Muscle of arm (tissue), 14 donors: ENCODE measurements at places on chromosomes 5 and 9.
A peak's percentile ranks its signal among the peaks of the same experiment; 100 is the strongest.

DNA sequence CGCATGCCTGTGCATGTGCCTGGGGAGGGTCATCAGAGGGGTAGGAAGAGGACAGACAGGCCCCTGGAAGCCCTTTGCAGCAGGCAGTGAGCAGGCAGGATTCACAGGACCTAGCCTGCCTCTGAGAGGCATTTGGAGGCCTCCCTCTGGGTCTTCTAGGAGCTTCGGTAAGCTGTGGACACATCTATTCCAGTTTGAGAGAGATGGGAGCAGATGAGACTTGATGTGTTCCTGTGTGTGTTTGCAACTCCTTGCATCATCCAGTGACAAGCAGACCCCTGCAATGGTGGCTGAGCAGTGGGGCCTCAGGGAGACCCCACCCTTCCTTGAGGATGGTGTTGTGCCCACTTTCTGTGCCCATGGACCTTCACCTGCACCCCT lies 64.0 kb downstream of the GADD45G start:
- DNase-seq, result no peak

GRCh38 chr5:135437796-135438560 lies 9.2 kb downstream of the DCANP1 start:
- DNase-seq, result no peak

DNA sequence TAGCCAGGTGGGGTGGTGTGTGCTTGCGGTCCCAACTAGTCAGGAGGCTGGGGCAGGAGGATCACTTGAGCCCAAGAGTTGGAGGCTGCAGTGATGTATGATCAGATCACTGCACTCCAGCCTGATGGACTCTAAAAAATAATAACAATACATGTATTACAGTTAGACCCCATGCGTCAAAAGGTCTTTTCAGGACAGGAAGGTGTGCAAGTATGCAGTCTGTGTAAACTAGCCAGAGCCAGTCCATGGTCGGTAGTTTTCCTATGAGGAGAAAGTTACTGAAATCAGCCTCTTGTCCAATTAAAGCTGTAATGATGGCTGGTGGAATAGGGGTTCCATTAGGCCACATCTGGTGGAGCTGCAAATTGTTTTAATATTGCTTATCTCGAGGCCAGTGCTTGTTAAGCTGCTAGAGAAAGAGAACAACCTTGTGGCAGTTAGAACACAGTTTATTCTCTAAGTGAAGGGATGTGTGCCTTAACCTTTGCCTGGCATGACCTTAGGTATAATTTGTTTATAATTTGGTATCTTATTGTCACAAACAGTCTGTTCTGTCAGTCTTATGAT lies 1.5 kb upstream of the STOM start:
- DNase-seq, result no peak

DNA sequence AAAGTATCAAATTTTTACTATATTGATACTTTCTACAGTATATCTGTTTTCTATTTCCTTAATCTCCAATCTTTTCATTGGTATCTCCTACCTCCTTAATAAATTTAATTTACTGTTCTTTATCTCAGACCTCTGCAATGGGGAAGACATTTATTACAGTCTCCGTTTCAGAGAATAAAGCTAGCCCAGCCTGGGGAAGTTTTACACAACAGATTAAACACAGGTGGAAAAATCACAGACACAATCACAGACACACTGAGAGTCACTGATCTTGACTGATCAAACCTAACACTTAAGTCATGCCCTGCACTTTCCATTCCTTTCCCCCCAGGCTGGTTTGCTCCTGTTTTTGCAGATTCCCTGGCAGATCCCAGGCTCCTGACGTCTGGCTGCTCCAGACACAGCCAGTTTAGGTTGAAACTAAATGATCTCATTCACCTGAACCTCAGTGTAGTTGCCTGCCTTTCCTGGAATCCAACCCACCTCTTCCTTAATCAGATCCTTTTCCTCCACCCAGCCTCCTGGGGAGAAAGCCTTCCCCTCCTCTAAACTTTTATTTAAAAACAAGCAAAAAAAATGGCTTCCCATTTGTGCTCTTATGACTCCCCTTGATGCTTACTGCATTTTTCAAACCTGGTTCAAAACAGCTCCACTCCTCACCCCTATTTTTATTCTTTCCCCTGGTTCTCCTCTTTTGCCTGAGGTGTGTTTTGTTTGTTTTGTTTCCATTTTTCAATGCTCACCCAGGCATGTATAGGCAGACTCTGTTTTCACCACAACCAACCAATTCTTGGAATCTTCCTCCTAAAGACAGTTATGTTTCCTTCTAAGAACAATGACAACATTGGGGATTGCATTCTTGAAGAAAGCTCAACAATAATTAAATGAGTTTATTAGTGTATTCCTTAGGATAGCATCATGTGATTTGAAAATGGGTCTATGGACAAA lies 29.5 kb upstream of the OSMR start:
- no peak for DNase-seq

DNA sequence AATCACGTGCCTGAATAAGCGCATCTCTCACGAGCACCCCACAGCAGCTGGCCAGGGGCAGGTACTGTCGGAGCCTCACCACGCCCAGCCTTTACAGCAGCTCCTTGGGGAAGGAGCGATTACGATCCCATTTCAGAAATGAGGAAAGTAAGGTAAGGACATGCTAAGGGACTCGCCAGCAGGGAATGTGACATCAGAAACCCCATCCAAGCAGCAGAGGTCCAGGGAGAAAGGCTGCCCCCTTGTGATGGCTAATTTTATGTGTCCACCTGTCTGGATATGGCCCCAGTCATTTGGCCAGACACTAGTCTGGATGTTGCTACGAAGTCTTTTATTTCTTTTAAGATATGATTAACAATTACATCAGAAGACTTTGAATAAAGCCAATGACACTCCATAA lies 77.3 kb downstream of the UBE2QL1 start:
- DNase-seq, result no peak

DNA sequence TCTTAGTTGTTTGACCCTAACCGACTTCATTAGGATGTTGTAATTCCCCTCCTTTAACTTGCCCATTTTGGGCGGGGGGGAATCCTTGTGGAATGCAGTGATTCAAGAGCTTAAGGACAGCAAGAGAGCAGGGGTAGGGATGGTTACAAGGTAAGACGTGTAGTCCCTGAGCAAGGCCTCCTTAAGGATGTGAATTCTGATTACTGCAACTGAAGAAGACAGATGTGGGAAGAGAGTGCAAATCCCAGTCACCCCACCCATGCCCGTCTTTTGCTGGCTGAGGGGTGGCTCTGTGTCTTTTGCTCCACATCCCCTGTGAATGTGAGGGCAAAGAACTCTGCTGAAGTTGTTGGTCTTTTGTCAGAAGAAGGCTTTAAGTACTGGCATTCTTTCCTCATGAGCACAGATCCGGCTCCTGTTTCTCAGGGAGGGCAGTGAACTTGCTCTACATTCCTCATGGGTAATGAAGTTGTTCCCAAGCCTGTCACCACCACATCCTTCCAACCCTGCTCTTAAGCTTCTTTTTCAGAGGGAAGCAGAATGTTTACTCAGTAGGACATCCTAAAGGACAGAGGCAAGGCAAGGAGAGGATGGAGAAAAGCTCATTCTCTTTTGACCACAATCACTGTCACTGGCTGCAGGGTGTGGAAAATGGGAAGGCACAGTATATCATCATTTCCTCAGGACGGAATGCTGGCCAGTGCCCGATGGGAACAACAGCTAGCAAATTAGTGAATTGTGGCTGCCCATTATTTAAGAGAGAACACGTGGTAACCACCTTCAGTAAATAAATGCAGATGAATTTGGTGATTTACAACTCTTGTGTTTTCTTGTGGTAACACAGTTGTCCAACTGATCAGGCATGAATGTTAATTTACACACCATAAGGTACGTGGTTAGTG lies 61.5 kb downstream of the RAI14 start:
- DNase-seq, result no peak

DNA sequence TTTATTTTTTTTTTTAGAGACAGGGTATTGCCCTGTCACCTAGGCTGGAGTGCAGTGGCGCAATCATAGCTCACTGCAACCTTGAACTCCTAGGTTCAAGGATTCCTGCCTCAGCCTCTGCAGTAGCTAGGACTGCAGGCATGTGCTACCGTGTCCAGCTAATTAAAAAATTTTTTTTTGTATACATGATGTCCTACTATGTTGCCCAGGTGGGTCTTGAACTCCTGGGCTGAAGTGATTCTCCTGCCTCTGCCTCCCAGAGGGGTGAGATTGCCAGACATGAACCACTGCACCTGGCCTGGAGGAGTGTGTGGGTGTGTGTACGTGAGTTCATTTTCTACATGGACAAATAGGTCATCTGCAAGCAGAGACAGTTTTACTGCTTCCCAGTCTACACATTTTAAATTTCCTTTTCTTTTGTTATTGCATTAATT lies 33.8 kb downstream of the JMY start:
- no peak for DNase-seq

- DNase-seq, result no peak
These were observed 516.6 kb downstream of the RAB3C start for GRCh38 chr5:59099270-59099994.

DNA sequence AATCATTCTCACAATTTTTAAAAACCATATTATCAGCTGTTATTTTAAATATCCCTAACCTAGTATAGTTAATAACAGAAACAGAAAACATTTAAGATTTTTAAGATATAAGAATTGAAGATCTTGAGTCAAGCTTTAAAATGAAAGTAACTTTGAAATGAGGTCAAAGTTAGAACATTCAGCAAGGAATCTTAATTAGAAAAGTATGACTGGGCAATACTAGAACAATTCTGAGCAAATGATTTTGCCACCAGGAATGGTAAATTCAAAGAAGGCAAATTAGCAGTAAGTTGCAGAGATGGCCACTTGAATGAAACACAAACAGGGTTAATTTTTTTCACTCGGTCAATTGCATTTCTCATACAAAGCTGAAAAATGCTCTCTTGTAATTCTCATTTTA lies 117.9 kb downstream of the NXNL2 start:
- DNase-seq, result no peak

DNA sequence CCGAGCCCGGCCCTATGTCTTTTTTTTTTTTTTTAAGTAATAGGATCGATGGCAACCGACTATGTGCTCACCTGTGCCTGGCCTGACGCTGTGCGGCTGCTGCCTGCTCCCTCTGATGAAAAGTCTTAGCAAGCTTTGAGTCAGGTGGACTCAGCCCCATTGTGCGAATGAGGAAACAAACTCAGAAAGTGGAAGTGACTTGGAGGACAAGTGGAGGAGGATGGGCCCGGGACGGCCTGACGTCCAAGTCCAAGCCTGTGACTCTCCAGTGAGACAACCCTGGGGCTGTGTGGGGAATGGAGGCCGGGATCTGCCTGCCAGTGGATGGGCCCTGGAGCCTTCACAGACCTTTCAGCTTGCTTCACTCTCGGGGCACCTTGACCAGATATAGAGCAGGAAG lies 57.9 kb downstream of the EXD3 start:
- DNase-seq, result no peak

DNA sequence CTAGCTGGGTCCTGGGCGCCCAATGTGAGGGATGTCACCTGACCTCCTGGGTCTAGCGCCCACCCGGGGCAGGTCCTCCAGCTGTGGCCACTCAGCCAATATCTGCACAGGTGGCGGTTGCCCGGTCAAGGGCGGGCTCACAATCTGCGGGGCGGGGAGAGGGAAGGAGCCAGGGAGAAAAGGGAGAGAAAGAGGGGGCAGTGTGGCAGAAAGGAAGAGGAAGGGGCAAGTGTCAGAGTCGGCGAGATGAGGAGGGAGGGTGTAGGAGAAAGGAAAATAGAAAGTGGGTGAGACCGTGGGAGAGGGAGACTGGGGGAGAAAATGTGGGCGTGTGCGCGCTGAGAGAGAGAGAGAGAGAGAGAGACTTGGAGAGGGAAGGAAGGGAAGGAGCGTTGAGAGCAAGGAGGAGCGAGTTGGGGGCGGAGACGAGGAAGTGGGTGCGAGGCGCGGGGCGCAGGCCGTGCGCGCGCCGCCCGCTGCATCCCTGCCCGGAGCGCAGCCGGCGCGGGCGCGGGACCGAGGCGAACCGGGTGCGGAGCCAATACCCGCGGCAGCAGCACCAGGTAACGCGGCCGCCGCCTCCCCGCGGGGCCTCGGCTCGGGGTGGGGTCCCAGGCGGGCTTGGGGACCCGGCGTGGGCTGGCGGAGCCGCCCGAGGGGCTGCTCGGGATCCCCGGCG lies at the start of gene HRH2:
Gene HRH2 (plus strand): TSS at position 479 of the 679 bp plus-strand sequence. CDS start 25,163 bp downstream, outside the sequence.
- DNase-seq, result peak; percentile 27

DNA sequence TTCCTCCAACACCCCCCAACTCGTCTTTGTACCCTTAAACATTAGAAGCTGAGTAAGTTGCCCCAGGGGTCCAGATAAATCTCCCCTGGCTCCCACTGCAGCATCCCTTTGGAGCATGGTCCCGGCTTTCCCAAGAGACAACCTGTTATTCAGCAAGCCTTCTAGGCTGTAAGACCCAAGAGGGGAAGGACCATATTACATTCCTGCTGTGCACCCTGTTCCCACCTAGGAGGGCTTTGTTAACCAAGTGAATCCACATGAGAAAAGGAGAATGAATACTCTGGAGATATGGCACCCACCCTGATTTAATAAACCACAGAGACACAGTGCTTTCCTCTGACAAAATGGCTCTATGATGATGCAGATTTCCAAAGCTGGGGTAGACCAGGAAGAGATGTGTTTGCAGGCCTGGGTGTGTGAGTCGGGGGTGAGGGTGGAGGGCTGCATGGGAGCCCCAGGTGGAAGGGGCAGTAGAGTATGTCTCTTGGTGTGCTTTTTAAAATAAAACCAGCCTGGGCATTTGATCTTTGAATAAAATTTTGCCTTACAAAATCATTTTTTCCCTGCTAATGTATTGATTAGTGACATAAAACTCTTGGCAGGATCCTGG lies 325.2 kb downstream of the DRD1 start:
- DNase-seq, result no peak

DNA sequence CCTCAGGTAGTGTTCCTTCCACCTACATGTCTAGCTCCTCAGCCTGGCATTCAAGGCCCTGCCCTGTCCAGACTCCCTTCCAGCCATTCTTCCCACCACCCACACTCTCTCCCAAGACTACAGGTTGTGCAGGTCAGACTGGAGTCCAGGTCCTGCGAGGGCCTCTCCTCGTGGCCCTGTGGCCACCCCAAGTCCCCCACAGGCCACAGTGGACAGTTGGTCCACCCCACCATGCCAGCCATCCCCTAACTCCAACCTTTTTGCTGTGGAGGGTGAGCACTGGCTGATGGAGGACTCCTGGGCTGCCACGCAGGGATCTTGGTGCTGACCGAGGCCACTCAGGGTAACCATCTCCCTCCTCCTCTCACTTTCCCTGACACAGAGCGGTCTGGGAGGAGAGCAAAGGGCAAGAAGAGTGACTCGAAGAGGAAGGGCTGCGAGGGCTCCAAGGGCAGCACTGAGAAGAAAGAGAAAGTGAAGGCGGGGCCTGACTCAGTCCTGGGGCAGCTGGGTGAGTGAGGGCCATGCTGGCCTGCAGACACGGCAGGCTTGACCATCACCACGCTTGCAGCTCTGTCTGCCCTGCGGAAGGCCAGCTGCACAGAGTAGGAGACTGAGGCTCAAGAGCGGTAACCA lies 51.0 kb downstream of the JADE2 start:
- no peak for DNase-seq

GRCh38 chr5:67887748-67888161 lies 327.8 kb upstream of the PIK3R1 start:
- no peak for DNase-seq

- DNase-seq, result no peak
These were observed 5.6 kb downstream of the ENTREP1 start for GRCh38 chr9:69330580-69330979.

DNA sequence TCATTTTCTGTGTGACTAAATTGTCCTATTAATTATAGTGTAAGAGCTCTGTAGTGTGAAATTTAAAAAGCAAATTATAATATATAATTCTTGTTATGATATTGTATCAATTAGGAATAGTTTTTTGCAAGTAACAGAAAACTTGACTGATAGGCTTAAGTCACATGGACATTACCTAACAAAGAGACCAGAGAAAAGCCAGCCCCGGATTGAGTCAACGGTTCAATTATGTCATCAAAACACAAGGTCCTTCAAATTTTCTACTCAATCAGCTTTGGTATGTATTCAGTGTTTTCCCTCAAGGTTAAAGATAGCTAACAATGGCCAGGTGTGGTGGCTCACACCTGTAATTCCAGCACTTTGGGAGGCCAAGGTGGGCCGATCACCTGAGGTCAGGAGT lies 126.7 kb upstream of the PTGER4 start:
- DNase-seq, result no peak
